ENCODE measurements at places on chromosomes 13 and 19.

DNA sequence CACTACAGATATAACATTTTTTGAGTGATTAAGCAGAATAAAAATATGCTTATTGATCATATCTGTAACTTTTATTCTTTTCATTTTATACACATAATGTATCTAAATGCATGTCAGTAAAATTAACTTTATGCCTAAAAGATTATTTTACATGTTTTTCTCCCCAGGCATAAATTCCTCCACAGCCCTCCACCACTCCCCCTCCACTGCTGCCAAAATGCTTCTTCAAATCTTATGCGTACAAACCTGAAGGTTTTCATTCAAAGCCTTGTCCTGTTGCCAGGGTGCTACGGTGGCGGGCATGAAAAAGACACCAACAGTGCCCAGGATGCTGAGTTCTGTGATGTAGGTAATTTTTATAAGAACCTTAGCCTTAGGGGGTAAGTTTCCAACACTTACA lies 52.9 kb downstream of the PARP4 start:
- DNase-seq = no peak

DNA sequence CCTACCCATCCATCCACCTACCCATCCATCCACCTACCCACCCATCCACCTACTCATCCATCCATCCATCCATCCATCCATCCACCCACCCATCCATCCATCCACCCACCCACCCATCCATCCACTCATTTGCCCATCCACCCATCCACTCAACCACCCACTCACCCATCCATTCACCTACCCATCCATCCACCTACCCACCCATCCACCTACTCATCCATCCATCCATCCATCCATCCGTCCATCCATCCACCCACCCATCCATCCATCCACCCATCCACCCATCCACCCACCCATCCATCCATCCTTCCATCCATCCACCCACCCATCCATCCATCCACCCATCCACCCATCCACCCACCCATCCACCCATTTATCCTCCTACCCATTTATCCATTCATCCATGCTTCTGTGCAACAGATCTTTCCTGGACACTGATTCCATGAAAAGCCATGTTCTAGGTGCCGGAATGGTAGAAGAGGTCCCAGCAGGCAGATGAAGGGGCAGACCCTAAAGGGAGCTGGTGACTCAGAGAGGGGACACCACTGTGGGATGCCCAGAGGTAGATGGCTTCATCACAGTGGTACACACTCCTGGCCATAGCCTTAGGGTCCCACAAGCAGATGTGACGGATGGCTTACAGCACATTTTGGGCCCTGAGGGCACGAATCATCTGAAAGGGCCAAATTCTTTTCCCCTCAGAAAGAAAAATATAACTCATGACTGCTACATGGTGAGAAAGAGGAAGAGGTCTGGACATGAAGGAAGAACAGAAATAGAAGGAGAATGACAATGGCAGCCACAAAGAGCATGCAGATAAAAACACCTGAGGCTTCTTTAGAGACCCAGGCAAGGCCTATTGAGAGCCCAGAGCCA lies 76.0 kb downstream of the KCTD15 start:
- no peak for DNase-seq

DNA sequence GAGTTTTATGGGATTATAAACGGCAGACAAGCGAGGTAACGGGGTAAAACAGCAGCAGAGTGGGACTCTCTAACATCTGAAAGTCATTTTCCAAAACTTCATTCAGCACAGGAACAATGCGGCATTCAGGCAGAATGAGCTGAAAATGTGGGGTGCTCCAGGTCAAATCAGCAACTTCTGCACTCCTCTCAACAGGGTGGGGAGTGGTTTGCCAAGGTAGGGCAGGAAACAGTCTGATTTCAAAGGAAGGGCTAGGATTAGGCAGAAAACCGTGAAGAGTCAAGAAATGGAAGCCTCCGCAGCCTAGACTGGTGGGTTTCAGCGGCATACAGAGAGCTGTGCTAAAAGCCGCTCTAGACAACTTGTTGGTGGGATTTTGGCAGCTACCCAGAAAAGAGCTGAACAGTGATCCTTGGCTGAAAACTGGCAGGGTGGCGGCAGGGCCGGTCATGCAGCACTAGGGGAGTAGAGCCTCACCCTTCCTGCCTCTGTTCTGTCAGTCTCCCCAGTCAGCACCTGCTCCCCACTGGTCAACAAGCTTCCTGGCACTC lies 154.2 kb upstream of the KLF12 start:
- DNase-seq = peak; percentile 9

DNA sequence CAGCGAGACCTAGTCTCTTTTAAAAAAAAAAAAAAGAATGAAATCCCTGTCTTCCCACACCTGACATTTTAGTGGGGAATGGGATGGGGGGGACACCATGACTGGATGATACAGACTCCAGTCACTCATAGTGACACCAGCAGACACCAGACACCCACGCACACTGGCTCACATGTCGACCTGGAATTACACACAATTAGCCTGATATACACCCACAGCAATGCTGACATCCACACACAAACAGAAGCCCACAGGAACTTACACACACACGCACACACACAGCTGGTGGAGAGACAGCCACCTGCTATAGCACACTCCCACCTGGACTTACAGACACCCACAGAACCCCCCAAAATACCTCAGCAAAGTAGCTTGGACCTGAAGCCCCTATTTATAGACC lies 8.3 kb upstream of the NANOS3 start:
- DNase-seq = no peak

GRCh38 chr13:98089246-98089645 lies 53.6 kb upstream of the FARP1 start:
- DNase-seq = peak; percentile 76

DNA sequence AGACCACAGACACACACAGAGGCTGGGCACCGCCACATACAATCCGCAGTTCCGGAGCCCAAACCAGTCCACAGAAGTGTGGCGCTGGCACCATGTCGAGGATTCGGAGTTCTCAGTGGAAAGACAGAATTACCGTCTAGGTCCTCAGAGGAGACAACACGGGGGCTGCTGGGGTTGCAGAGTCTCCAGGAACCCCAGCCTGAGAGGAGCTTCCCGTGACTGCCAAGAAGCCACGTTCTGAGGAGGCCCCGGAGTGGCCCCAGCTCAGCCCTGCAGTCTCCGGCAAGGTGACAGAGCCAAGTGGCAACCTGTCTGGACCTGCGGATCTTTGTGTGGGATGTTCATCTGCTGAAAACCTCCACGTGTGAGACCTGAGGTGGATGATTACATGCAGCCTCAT lies 7.3 kb upstream of the ADPRHL1 start:
- DNase-seq = no peak

GRCh38 chr19:30353394-30353945 lies 18.7 kb upstream of the ZNF536 start:
- no peak for DNase-seq

DNA sequence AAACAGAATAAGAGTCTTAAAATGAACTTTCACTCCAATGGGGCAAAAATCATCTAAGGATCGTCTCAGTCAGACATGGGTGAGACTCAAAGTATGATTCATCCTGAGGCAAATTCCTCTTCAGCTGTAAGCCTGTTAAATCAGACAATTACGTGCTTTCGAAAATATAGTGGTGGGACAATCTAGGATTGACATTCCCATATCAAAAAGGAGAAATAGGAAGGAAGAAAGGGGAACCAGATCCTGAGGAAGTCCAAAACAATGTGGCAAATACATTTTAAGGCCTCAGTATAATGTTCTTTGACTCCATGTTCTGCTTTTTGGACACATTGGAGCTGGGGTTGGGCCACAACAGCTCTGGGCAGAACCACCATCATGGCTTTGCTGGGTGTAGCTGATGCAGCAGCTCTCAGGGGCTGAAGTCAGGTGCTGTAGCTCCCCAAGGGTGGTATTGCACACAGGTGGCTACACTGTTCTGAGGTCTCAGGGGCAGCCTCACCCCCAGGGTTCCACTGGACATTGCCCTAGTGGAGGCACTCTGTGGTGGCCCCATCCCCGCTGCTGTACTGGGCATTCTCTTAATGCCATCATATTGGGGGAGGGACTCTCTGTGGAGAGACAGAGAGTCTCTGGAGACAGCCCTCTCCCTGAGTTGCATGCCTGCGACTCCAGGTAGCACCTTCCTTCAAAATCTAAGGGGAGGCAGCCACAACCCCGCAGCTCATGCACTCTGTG lies 5.7 kb upstream of the FPR3 start:
- DNase-seq = no peak

DNA sequence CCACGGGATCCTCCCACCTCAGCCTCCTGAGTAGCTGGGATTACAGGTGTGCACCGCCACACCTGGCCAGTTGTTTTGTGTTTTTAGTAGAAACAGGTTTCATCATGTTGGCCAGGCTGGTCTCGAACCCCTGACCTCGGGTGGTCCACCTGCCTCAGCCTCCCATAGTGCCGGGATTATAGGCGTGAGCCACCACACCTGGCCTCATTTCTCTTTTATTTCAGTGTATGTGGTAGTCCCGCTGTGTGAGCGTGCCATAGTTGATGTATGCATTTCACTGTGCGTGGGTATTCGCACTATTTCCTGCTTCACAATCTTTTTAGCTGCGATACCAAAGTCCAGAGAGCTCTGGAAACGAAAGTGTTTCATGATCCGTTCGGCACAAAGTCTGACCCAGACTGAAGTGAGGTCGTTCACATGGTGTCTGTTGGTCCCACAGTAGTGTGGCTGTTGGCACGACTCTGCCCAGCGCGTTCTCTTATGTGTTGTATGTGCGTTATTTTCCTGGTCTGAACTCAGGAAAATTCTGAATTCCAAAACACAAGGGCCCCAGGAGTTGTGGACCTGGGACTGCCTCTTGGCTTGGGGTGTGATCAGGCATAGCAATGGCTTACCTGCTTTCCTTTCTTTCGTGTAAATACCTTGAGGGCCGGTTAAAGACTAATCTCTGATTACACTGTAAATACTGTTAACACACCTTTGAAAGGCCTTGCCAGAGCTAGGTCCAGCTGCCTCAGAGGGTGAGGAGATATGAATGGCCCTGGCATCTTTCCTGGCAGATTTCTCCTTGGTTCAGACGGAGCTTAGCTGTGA lies 8.6 kb downstream of the EPN1 start:
- no peak for DNase-seq

DNA sequence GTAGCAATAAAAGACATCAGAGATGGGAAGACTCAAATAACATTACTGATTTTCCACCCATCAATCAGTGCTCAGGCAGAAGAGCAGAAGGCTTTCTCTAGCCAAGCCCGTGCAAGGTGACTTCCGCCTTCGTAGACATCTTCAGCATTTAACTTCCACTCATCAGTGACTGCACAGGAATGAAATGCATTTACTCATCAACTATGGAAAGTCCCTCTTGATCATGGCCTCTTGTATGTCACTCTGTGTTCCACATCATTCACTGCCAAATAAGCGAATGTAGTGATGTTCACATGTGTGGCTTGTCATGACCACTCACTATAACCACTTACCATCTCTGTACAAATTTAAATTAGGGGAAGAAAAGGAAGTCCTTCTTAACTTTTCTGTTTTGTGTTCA lies 49.4 kb downstream of the SACS start:
- DNase-seq = peak; percentile 78

GRCh38 chr19:40600570-40601133 lies 517 bp upstream of the LTBP4 start:
- DNase-seq = no peak

DNA sequence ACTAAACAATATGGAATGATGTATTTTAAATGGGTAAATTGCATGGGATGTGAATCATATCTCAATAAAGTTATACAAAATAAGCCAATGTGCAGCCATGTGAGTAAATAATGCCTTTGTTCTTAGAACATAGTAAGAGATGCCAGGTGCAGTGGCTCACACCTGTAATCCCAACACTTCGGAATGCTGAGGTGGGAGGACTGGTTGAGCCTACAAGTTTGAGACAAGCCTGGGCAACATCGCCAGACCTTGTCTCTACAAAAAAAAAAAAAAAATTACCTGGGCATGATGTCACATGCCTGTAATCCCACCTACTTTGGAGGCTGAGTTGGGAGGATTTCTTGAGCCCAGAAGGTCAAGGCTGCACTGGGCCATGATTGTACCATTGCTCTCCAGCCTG lies 230.7 kb downstream of the RFC3 start:
- no peak for DNase-seq

GRCh38 chr13:111322916-111323331 lies 2.5 kb downstream of the TEX29 start:
- DNase-seq = no peak

DNA sequence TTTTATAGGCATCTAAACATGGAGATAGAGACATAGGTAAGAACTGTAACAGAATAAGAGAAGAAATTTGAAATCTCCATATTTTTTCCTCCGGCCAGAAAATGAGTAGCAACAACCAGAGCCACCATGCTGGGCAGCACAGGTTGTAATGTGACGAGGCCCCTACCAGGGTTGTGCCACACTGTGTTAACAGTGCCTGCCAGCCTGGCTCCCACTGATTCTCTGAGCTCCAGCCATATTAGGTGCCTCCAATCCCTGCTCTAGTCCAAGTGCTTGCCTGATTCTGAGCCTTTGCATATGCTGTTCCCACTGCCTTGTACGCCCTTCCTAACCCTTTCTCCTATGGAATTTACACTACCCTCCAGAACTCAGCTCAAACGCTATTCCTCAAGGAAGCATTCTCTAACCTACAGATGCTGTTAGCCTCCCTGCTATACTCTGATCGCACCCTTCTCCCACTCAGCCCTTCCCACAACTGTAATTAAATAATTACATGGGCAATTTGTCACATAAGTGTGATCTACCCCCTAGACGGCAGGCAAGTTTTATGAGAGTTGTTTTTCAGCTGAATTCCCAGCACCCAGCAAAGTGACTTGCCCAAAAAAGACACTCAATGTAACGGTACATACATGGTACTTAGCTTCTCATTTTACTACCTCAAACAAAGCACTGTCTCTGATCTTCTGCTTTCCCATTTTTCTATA lies 37.6 kb upstream of the STARD13 start:
- no peak for DNase-seq

- DNase-seq = no peak
Observed at GRCh38 chr19:5334366-5334739, 6.3 kb downstream of the PTPRS start.

DNA sequence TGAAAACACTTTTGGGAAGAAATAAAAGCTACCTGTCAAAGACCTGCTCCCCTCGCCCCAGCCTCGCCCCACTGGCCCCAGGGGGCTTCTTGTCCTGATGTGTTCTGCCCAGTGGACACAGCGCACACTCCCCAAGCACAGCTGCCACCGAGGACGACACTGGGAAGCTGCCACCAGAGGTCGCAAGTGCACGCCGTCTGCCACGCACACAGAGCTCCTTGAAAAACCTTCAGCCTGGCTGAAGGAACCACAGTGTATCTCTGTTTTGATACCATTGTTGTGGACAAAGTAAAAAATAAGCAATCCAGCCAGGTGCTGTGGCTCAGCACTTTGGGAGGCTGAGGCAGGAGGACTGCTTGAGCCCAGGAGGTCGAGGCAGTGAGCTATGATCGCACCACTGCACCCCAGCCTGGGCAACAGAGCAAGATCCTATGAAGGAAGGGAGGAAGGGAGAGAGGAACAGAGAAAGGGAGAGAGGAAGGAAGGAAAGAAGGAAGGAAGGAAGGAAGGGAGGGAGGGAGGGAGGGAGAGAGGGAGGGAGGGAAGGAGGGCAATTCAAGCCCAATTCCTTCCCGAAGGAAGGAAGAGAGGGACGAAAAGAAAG lies 57.3 kb downstream of the CEBPG start:
- DNase-seq = peak; percentile 56
